Progenitor cell of endocrine pancreas (in vitro differentiated cells): ENCODE measurements at places on chromosomes 7 and 10. TPM values are rescaled to one million over a fixed set of nuclear protein-coding genes. Genes with fewer than 3 reads are reported as not detected.
A peak's percentile ranks its signal among the peaks of the same experiment; 100 is the strongest.

The PDK4 gene
- total RNA-seq, result 21.0 and 29.1 TPM in 2 replicates

The CDHR3 gene
- total RNA-seq, result 15.7 and 21.5 TPM in 2 replicates

The RBP3 gene
- 0.10 TPM in 1 of 2 replicates, not detected in the other for total RNA-seq

The SSC4D gene
- 7.4 and 10.7 TPM in 2 replicates for total RNA-seq

The LAMB1 gene
- total RNA-seq, result 275 and 307 TPM in 2 replicates

- no peak overlapping the region for H3K27ac ChIP-seq
- DNase-seq, result no peak
- H3K4me3 ChIP-seq, result no peak overlapping the region
- H3K4me1 ChIP-seq, result no peaks in the 10 kb centered on the region
- H3K27me3 ChIP-seq, result no peaks in the 10 kb centered on the region
- H3K36me3 ChIP-seq, result peaks cover 3% of the 10 kb centered on the region
Observed at GRCh38 chr7:102258749-102259107, 27.9 kb upstream of the SH2B2 start.

DNA sequence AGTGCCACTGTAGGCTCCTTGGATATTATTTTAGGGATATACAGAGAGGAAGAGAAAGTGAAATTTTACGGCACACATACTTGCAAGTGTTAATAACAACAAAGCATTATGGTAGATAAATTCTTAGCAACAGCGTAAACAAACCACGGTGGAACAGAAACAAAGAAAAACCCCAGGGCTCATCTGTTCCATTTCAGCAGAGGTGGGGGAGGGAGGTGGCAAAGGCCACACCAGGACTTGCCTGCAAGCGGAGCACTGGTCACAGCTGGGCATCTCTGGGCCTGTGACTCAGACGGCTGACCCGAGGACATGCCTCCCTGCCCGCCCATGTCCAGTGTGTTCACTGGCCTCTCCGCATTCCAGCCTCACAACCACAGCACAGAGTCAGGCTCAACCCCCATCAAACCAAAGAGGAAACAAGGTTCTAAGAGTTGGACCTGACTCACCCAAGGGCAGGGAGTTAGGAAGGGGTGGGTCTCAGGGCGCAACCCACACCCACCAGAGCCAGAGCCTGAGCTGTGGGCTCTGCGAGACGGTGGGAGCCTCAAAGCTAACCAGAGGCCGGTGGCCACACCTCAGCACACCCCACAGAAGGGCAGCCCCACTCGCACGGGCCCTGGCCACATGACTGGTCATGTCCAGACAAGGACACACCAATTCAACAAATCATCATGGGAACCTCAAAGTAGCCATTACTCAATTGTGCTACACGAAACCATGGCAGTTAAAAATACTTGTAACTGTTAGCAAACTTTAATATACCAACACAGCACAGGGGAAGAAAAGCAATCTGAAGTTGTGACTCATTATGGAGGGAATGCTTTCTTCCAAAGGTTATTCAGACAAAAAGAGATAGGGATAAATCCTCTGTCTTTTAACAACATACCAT is 10.7 kb downstream of the ESYT2 start:
- no peak overlapping the region for H3K4me3 ChIP-seq
- H3K27ac ChIP-seq, result peak overlapping the region; percentile 72
- no peaks in the 10 kb centered on the region for H3K27me3 ChIP-seq
- H3K4me1 ChIP-seq, result peaks cover 43% of the 10 kb centered on the region
- no peaks in the 10 kb centered on the region for H3K36me3 ChIP-seq

DNA sequence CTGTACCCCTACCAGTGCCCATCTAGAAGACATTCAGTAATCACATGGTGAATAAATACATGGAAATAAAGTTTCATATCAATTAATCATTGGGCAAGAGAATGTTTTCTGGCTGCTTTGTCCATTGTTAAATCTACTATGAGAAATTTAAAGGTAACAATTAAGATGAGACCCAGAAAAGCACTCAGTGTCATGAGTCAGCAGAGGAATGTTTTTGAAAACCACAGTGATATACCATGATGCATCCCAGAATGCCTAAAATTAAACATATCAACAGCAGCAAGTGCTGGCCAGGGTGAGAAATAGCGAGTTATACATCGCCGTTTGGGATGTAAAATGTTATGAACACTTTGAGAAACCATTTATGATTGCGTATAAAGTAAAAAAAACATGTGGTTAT is 825.3 kb upstream of the C7orf33 start:
- H3K27ac ChIP-seq, result no peak overlapping the region
- H3K4me1 ChIP-seq, result peaks cover 1% of the 10 kb centered on the region
- peaks cover 3% of the 10 kb centered on the region for H3K27me3 ChIP-seq
- no peak for DNase-seq
- no peaks in the 10 kb centered on the region for H3K36me3 ChIP-seq
- no peak overlapping the region for H3K4me3 ChIP-seq
